Cerebellar nuclear complex (tissue), 1 donor: ENCODE measurements at places on chromosomes 2 and 18.

DNA sequence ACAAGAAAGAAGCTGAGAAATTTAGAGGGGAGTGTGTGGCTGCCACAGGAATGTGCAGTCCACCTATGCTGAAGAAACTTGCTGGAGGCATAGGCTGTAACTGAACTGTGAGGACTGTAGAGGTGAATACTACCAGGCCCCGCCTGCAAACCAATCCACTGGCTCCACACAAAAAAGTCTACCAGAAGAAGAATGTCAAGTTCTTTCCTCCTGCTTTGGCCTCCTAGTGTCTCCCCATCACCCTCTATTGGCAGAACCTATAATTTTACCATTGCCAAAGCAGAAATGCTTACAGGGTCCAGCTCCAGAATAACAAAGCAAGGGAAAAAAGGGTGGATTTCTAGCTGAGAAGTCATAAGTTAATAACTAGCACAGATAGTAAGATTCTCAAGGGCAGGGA lies 5.9 kb upstream of the ATP5MC3 start:
- DNase-seq, result no peak

- no peak for DNase-seq
Measured at GRCh38 chr2:181058378-181059269, 78.2 kb downstream of the UBE2E3 start.

DNA sequence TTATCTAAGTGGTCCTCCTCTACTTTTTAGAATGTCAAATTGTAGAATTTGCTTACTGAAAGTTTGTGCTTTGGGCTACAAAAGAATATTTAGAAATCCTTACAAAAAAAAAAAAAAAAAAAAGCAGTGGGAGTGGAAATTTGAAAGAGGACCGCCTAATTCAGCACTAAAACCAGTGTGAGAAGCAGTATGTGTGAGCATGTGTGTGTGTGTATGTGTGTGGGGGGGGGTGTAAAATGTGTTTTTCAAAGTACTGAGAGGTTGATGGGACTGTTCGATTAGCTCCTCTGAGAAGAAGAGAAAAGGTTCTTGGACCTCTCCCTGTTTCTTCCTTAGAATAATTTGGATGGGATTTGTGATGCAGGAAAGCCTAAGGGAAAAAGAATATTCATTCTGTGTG lies at the start of gene VIT:
Gene VIT (plus strand): TSS at position 175 of the 400 bp plus-strand sequence. CDS start 19,664 bp downstream, outside the sequence.
- no peak for DNase-seq

GRCh38 chr2:29879456-29879855 lies 41.9 kb downstream of the ALK start:
- no peak for DNase-seq

GRCh38 chr2:16091576-16092282 lies 151.4 kb downstream of the MYCN start:
- no peak for DNase-seq
